ENCODE measurements at places on chromosomes 3 and 15. TPM values are rescaled to one million over a fixed set of nuclear protein-coding genes. Genes with fewer than 3 reads are reported as not detected.

Gene HMCES
- total RNA-seq, result 30.1 TPM

Gene RPS17
- 1,793 TPM for total RNA-seq

Gene SAMMSON
- total RNA-seq, result not detected

Gene AP3S2
- 29.8 TPM for total RNA-seq

Gene PLA2G4B
- 2.3 TPM for total RNA-seq

Measured in HFFc6 (cell line).